ENCODE measurements at places on chromosomes 3 and 15.

DNA sequence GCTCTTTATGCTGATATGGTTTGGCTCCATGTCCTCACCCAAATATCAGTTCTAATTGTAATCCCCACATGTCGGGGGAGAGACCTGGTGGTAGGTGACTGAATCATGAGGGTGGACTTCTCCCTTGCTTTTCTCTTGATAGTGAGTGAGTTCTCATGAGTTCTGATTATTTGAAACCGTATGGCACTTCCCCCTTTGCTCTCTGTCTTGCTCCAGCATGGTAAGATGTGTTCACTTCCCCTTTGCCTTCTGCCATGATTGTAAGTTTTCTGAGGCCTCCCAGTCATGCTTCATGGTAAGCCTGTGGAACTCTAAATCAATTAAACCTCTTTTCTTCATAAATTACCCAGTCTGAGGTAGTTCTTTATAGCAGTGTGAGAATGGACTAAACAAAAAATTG, 107.6 kb downstream of the IMPG2 start:
- DNase-seq: no peak

DNA sequence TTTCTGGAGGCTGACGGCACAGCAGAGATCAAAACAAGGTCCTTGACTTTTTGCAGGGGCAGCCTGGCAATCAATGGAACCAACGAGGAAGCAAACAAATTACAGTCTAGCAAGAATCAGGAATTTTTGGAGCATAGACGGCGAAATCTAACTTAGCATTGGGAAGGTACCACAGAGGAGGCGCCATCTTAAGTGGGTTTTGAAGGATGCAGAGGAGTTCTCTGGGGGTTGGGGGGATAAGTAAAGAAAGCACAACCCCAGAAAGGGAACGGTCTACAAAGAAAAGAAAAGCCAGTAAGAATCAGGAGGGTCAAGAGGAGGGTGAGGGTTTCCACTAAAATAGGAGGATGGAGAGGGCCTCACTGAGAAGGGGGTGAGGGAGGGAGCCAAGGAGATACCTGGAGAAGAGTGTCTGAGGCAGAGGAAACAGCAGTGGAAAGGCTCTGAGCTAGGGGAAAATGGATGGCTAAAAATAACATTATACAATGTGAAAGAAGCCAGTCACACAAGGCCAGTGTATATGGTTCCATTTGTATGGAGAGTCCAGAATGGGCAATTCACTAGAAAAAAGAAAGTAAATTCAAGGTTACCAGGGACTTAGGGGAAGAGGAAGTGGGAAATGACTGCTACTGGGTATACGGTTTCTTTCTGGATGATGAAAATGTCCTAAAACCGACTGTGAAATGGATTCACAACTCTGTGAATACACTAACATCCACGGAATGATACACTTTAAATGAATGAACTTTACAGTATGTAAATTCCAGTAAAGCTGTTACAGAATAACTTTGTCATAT, 25.2 kb upstream of the IQSEC1 start:
- no peak for DNase-seq

GRCh38 chr15:83904107-83905040, 250.5 kb downstream of the ADAMTSL3 start:
- no peak for DNase-seq

DNA sequence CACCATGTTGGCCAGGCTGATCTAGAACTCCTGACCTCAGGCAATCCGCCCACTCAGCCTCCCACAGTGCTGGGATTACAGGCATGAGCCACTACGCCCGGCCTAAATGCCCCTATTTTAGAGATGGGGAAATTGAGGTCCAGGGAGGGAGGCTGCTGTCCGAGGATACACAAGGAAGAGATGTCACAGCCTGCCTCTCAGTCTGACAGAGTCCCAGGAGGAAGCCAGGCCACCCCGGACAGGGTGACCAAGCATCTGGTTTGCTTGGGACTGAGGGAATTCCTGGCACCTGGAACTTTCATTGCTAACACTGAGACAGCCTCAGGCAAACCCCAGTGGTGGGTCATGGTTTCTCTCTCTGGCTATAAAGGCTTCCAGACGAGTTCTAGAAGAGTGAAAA, 30.6 kb upstream of the ADAMTS7 start:
- no peak for DNase-seq

DNA sequence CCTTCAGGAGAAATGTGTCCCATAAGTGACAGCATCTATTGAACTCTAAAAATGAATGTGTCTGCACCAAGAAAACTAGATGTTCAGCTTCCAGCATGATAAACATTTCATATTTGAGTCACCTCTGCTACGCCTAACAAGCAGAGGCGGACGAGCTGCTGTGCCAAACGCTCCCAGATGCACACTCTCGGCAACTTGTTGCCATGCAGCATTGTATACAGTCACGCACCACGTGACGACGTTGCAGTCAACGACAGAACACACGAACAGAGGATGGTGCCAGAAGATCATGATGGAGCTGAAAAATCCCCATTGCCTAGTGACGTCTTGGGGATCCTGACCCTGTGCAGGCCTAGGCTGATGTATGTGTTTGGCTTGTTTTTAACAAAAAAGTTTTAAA, 137.5 kb downstream of the XXYLT1 start:
- DNase-seq: peak; percentile 39

GRCh38 chr15:52737720-52738119, 52.4 kb downstream of the ONECUT1 start:
- no peak for DNase-seq

- no peak for DNase-seq
Observed at GRCh38 chr15:29403772-29404171, 134.2 kb upstream of the NSMCE3 start.

- DNase-seq: no peak
Observed at GRCh38 chr3:45640724-45641361, 46.3 kb downstream of the LIMD1 start.

GRCh38 chr3:182226995-182227394, 515.3 kb downstream of the SOX2 start:
- DNase-seq: no peak

DNA sequence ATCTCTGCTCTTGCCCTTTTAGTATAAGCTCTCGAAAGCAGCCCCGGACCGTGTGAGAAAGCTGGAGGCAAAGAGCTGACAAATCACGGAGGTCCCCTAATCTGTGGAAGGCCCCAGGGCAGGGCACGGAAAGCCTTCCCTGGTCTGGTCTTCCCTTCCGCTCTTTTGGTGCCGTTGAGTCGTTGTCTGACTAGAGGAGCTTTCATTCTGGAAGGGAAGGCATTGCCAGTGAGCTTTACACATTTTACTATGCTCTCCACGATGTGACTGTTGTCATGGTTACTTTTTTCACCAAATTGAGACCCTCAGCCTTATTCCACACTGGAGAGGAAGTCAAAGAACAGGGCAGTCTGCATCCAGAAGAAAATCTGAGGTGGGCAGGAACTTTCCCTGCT, 71.7 kb downstream of the CYP19A1 start:
- DNase-seq: no peak

GRCh38 chr3:61725851-61726333, 164.5 kb downstream of the PTPRG start:
- no peak for DNase-seq
